ENCODE measurements at places on chromosomes 11 and 22.

- no peak for DNase-seq
Measured at GRCh38 chr11:19768815-19769214, 56.2 kb downstream of the NAV2 start.

GRCh38 chr11:19628018-19628417 is 84.6 kb upstream of the NAV2 start:
- DNase-seq = peak; percentile 55

DNA sequence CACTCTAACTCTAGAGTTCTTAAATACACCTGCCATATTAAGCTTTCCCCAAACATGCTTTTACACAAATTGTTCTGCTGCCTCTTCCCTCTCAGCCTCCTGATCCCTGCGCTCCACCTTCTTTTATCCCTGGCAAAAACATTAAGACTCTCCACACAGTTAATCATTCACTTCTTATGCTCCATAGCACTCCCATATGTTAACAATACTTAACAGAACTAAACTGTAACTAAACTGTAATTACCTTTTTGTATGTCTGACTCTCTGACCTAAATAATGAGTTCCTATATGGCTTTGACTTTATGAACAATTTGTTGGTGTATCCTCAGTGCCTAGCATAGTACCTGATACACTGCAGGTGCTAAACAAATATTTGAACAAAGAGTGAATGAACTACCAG is 71.8 kb downstream of the BTBD10 start:
- no peak for DNase-seq

- no peak for DNase-seq
Measured at GRCh38 chr22:30857791-30858190, 110.8 kb downstream of the MORC2 start.

DNA sequence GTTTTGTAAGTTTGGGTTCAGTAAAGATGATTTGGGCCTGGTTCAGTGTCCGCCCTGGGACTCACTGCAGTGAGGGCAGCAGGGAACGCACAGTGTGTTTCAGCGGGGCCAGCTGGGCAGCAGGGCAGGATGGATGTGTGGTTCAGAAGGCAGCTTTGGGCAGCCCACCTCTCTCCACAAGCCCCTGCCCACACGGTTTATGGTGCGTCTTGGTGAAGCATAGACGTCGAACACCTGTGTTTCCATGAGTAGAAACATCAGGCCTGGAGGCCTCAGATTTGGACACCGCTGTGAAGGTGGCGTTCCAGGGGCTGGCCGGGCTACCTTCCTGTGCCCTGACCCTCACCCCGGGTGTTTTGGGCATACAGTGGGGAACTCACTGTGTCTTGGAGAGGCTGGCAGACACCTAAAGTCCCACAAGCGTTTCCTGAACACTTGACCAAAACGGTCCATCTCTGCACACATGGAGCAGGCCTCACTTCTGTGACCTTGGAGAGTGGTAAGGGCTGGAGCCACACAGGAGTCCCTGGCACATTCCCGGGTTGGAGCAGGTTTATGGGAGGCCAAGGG is 59.0 kb downstream of the ST14 start:
- no peak for DNase-seq

- no peak for DNase-seq
Measured at GRCh38 chr11:132610216-132610615, 922.1 kb downstream of the OPCML start.

DNA sequence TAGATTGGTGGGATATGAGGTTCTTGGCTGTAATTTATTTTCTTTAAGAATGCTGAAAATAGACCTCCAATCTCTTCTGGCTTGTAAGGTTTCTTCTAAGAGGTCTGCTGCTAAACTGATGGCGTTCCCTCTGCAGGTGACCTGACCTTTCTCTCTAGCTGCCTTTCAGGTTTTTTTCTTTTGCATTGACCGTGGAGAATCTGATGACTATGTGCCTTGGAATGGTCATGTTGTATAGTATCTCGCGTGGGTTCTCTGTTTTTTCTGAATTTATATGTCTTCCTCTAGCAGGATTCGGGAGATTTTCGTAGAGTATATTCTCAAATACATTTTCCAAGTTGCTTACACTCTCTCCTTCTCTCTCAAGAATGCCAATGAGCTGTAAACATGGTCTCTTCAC is 122.2 kb downstream of the DDX10 start:
- DNase-seq = no peak

DNA sequence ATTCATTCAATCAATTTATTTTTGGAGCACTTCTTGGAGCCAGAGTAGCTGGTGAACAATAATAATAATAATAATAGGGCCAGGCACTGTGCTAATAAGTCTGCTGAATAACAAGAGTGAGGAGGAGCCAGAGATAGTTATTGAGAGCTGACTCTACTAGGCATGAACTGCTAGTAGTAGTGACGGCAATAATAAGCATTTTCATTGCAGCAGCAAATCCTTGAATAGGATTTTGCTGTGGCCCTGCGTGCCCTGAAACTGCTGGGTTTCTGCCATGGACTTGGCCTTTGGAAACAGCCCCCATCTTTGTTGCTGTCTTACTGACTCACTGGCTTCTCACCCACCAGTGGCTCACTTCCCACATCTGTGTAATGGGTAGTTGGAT is 545.9 kb downstream of the MIAT start:
- no peak for DNase-seq

DNA sequence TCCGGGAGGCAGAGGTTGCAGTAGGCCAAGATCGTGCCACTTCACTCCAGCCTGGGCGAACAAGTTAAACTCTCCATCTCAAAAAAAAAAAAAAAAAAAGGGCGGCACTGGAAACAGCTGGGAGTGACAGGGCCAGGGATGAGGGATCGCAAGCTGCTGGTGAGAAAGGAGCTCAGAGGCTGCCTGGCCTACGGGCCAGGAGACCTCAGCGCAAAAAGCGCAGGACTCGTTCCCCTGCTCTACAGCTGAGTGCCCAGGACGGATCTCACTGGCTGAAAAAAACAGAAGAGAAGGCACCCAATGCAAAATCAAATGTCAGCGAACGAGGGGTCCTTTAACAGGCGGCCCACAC is 650 bp upstream of the NUP50 start:
- no peak for DNase-seq

- no peak for DNase-seq
Measured at GRCh38 chr11:73461964-73462363, 85.8 kb downstream of the RELT start.

GRCh38 chr11:12007230-12007593 is 1.2 kb downstream of the DKK3 start:
- DNase-seq = no peak

GRCh38 chr11:130932086-130932712 is 15.9 kb upstream of the SNX19 start:
- no peak for DNase-seq

Measured in H54 (cell line).